ENCODE measurements at places on chromosomes 7 and 10. TPM values are rescaled to one million over a fixed set of nuclear protein-coding genes. Genes with fewer than 3 reads are reported as not detected.

GRCh38 chr10:12915637-12916168, 85.8 kb downstream of the CCDC3 start:
- ATAC-seq = no peak

Gene CFTR
- total RNA-seq = 0.60 TPM

Gene BTBD16
- 0.16 TPM for total RNA-seq

GRCh38 chr10:57338823-57339558, 928.7 kb downstream of the IPMK start:
- no peak for ATAC-seq

- no peak for ATAC-seq
These were observed 64.7 kb downstream of the CDK14 start for GRCh38 chr7:90660819-90661218.

- ATAC-seq = no peak
These were observed 144.6 kb downstream of the ST7 start for GRCh38 chr7:117097860-117098259.

Gene HABP2
- 0.04 TPM for total RNA-seq

Gene ENTPD1
- 9.2 TPM for total RNA-seq
